ENCODE measurements at places on chromosomes 5 and 9.

- no peak for DNase-seq
These were observed 667 bp downstream of the FBXO10 start for GRCh38 chr9:37575511-37575914.

DNA sequence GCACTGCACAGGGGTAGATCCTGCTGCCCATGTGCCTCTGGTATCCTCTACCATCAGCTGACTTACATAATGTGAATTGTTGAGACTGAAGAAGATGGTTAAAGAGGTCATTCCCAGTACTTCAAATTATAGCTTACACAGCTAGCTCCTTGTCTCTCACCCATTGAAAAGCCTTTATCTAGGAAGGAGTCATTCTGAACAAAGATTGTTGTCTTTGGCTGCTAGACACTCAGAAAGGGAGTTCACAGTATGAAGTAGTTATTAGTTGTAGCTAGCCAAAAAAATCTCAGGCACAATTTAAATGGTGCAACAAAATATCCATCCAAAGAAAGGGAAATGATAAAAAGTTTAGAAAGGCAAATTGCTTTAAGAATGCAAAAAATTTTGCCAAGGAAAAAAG is 102.0 kb upstream of the NREP start:
- no peak for DNase-seq

GRCh38 chr5:145978171-145978570 is 41.8 kb downstream of the SH3RF2 start:
- no peak for DNase-seq

- DNase-seq: peak; percentile 22
These were observed 4.5 kb downstream of the ADGRV1 start for GRCh38 chr5:90563108-90563507.

- no peak for DNase-seq
These were observed 46.8 kb downstream of the CHSY3 start for GRCh38 chr5:129951039-129951438.

GRCh38 chr5:98307811-98308210 is 465.7 kb upstream of the RGMB start:
- DNase-seq: no peak

DNA sequence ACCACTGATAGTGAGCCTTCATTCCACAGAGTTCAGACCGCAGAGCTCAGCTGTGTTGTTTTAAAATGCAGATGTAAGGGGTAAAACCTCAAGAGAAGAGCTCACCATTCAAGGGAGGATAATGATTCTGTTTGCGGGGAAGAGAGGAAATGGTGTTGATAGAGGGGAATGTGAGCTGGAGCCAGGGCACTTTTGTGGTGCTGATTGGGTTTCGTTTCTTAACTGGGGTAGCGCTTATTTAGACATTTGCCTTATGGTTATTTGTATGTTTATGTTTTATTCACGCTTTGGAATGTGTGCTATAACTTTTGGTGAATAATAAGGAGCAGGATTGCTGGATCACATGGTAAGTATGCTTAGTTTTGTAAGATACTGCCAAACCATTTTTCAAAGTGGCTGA is 42.5 kb downstream of the STXBP1 start:
- DNase-seq: no peak

- no peak for DNase-seq
These were observed 70.2 kb upstream of the TUT7 start for GRCh38 chr9:86424251-86424891.

GRCh38 chr5:72185496-72186329 is 78.4 kb downstream of the MAP1B start:
- no peak for DNase-seq

DNA sequence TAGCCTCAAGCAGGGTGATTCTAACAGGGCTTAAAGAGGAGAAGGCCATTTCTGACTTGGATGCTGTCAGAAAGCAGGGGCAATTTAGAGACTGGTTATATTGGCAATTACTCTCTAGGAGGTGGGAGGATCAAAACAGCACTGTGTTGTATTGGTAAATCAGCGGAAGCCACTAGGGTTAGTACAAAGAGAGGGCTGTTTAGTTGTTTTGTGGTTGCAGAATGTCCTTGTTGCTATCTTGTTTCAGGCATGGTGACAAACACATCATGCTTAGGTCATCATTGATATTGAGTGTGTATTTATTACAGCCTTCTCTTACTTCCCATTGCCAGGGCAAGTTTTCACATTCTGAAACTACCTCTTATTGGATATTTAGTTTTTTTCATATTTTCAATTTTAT is 165.3 kb downstream of the TAF11L14 start:
- no peak for DNase-seq

GRCh38 chr9:136160995-136161610 is 42.4 kb upstream of the TMEM250 start:
- no peak for DNase-seq

DNA sequence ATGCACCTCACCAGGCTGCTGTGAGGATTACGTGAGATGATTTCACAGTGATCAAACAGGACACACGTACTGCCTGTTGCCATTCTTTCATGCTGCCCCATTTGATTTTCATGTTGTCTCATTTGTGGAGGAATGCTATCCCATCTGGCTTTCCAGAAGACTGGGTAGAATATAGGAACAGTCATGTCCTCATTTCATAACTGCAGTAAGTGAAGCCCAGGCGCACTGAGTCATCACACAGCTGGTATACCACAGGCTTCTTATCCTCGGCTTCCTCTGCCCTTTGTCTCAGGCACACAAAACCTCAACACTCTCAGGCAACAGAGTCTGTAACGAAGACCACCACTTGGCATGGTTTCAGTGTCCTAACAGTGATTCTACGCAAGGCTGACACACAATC is 62.3 kb downstream of the LHFPL2 start:
- DNase-seq: no peak

GRCh38 chr5:168101352-168101751 is 190.1 kb upstream of the WWC1 start:
- DNase-seq: no peak

- DNase-seq: no peak
These were observed 18.4 kb upstream of the ERCC6L2 start for GRCh38 chr9:95857124-95857523.

DNA sequence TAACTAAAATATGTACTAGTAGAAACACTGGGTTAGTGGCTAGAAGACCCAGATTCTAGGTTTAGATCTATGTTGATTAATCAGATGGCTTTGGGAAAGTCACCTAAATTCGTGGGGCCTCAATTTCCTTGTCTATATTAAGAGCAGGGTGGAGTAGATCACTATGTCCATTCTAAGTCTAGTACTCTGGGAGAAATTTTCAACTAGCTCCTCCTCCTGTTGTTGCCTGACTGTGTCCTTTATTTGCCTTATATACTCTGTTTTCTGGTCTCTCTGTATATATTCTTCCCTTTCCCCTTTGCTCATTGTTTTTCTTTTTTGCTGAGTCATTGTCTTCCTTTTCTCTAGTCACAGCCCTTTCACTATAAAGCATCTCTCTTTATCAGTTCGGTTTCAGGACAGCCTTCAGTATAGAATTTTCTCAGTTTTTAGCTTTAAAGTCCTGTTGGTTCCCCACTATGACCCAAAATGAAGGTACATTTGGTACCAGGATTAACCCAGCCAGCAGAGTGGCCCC is 44.5 kb upstream of the CDH6 start:
- DNase-seq: no peak

- DNase-seq: no peak
These were observed 6.5 kb upstream of the PITX1 start for GRCh38 chr5:135040333-135041144.

GRCh38 chr5:168184103-168184502 is 107.3 kb upstream of the WWC1 start:
- no peak for DNase-seq

- DNase-seq: no peak
These were observed 148.0 kb downstream of the MEF2C start for GRCh38 chr5:88734983-88735382.

DNA sequence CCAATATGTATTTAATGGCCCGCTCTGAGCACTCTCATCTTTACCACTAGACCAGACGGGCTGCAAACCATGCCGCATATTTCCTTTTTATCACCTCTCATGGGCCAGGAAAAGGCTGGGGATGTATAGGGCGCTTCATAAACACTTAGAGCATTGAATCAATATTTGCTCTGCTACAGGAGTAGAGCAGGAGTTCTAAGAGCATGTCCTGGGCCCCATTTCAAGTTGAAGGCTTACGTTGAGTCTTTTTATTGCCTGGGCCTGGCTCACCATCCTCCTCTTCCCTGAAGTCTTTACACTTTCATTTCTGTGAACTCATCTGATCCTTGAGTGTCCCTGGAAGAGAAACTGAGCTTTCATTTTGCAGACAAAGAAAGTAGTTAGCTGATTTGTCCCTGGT is 112.4 kb downstream of the FSTL4 start:
- DNase-seq: peak; percentile 4

GRCh38 chr5:160787240-160787639 is 64.8 kb downstream of the ATP10B start:
- DNase-seq: peak; percentile 46

DNA sequence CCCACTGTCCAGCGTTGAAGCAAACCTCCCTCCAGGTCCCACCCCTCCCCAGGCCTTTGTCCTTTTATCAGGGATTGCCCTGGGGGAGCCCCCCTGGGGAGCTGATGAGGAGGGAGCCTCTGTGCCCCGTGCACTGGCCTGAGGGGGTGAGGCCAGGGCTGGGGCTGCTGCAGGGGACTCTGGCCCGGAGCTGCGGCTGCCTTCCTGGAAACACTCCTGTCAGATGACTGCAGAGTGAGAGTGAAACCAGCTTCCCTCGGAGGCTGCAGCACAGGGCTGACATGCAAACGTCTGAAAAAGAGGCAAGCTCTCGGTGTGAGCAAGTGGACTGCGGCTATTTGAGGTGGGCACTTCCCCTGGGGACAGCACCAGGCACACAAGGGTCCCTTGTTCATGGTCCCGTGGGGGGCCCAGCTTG is 4.6 kb upstream of the TRAF2 start:
- no peak for DNase-seq

Measured in NCI-H748 treated with DMSO at 0.1 percent for 48 hours (cell line).